ENCODE measurements at places on chromosomes 1 and 21.

DNA sequence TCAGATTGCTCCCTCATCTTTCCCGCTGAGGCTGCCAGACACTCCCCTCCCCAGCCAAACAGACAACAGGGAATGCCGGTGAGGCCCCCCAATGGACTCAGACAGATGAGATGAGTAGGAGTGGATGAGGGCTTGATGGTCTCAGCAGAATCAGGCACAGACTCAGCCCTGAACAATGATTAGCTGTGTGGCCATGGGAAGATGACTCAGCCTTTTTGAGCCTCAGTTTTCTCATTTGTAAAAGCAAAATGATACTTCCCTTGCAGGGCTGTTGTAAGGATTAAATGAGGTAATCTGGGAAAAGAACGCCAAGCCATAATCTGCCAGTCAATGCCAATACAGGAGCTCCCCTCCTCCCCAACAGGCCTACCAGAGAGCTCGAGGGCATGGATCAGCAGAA, 12.4 kb downstream of the C1orf198 start:
- no peak for DNase-seq
- no peak overlapping the region for H3K4me3 ChIP-seq
- H3K4me1 ChIP-seq = no peaks in the 10 kb centered on the region
- peaks cover 16% of the 10 kb centered on the region for H3K36me3 ChIP-seq

- no peaks in the 10 kb centered on the region for H3K36me3 ChIP-seq
- no peak overlapping the region for H3K4me3 ChIP-seq
- no peaks in the 10 kb centered on the region for H3K4me1 ChIP-seq
- no peak for DNase-seq
- no peak overlapping the region for H3K27ac ChIP-seq
Measured at GRCh38 chr21:16370186-16370585, 640.4 kb downstream of the USP25 start.

GRCh38 chr1:210132582-210132981, 100.0 kb upstream of the SERTAD4 start:
- H3K36me3 ChIP-seq = no peaks in the 10 kb centered on the region
- peaks cover 4% of the 10 kb centered on the region for H3K4me1 ChIP-seq
- H3K4me3 ChIP-seq = no peak overlapping the region
- H3K27me3 ChIP-seq = no peaks in the 10 kb centered on the region

GRCh38 chr1:203932556-203932955, 71.2 kb downstream of the SNRPE start:
- H3K27me3 ChIP-seq = peaks cover 21% of the 10 kb centered on the region
- H3K36me3 ChIP-seq = no peaks in the 10 kb centered on the region
- H3K4me1 ChIP-seq = peaks cover 2% of the 10 kb centered on the region

DNA sequence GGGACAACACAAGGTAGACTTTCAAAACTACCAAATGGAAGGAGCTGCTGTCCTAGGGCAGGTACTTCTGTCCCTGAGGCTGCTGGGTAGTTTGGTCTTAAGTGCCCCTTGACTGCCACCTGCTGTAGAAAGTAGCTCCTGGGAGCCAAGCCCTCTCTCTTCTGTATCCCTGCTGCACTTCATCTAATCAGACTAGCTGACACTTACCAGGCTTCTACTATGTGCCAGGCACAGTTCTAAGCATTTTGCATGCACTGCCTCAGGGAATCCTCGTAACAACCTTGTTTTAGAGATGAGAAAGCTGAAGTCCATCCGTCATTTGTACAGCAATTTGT, 15.9 kb upstream of the SRSF4 start:
- peaks cover 10% of the 10 kb centered on the region for H3K4me1 ChIP-seq
- H3K27me3 ChIP-seq = no peaks in the 10 kb centered on the region
- H3K27ac ChIP-seq = no peak overlapping the region
- DNase-seq = no peak
- H3K36me3 ChIP-seq = peaks cover 88% of the 10 kb centered on the region

DNA sequence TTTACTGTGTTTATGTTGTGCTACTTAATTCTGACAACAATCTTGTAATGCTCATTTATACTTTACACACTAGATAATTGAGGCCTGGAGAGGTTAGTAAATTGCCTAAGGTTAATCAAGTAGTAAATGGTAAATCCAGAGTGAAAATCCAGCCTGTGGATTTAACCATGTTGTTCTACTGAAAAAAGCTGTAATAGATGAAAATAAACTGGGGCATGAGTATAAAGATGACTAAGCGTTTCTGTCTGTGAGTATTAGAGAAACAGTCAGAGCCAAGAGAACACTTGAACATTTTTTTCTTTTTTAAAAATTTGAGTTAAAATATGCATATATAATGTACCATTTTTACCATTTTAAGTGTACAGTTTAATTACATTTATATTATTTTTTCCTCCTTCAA, 47.9 kb upstream of the LEPR start:
- no peaks in the 10 kb centered on the region for H3K4me1 ChIP-seq
- H3K4me3 ChIP-seq = no peak overlapping the region
- no peaks in the 10 kb centered on the region for H3K36me3 ChIP-seq

GRCh38 chr1:67372136-67372535, 58.1 kb downstream of the SERBP1 start:
- no peaks in the 10 kb centered on the region for H3K27me3 ChIP-seq
- no peak overlapping the region for H3K27ac ChIP-seq
- H3K4me3 ChIP-seq = no peak overlapping the region
- H3K4me1 ChIP-seq = peaks cover 4% of the 10 kb centered on the region
- H3K36me3 ChIP-seq = peaks cover 92% of the 10 kb centered on the region

- H3K4me3 ChIP-seq = no peak overlapping the region
- H3K36me3 ChIP-seq = no peaks in the 10 kb centered on the region
- H3K27ac ChIP-seq = no peak overlapping the region
- no peaks in the 10 kb centered on the region for H3K4me1 ChIP-seq
- no peaks in the 10 kb centered on the region for H3K27me3 ChIP-seq
Measured at GRCh38 chr1:82449506-82450057, 648.8 kb downstream of the ADGRL2 start.

DNA sequence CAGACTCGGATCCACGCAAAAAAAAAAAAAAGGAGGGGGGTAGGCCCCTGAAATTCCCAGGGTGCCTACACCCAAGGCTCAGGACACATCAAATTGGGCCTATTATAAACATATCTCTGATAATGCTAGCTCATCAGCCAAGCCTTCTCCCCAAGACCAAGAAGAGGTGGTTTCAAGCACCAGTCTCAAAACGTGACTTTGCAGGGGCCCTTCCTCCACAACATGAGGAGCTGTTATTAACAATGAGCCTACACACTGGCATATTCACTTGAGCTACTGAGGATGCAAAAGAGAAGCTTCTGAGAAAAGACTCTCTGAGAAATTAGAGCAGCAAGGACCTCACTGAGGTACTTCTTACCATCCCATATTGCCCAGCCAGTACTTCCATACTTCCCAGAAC, 32.7 kb downstream of the ERI3 start:
- DNase-seq = no peak
- H3K4me3 ChIP-seq = no peak overlapping the region
- peaks cover 3% of the 10 kb centered on the region for H3K4me1 ChIP-seq
- peaks cover 59% of the 10 kb centered on the region for H3K36me3 ChIP-seq
- no peak overlapping the region for H3K27ac ChIP-seq
- H3K27me3 ChIP-seq = no peaks in the 10 kb centered on the region

- no peak overlapping the region for H3K4me3 ChIP-seq
- DNase-seq = no peak
- H3K36me3 ChIP-seq = peaks cover 84% of the 10 kb centered on the region
- peaks cover 55% of the 10 kb centered on the region for H3K4me1 ChIP-seq
- peak overlapping the region; percentile 44 for H3K27ac ChIP-seq
Measured at GRCh38 chr1:32276032-32276782, 15.7 kb upstream of the HDAC1 start.

GRCh38 chr1:183281553-183282091, 95.6 kb downstream of the LAMC2 start:
- H3K4me3 ChIP-seq = no peak overlapping the region
- DNase-seq = peak; percentile 83
- no peaks in the 10 kb centered on the region for H3K4me1 ChIP-seq
- H3K27ac ChIP-seq = no peak overlapping the region
- no peaks in the 10 kb centered on the region for H3K27me3 ChIP-seq

- no peak overlapping the region for H3K4me3 ChIP-seq
- H3K36me3 ChIP-seq = no peaks in the 10 kb centered on the region
- H3K27me3 ChIP-seq = no peaks in the 10 kb centered on the region
- peaks cover 25% of the 10 kb centered on the region for H3K4me1 ChIP-seq
Measured at GRCh38 chr1:236151739-236152424, 9.5 kb downstream of the GPR137B start.

DNA sequence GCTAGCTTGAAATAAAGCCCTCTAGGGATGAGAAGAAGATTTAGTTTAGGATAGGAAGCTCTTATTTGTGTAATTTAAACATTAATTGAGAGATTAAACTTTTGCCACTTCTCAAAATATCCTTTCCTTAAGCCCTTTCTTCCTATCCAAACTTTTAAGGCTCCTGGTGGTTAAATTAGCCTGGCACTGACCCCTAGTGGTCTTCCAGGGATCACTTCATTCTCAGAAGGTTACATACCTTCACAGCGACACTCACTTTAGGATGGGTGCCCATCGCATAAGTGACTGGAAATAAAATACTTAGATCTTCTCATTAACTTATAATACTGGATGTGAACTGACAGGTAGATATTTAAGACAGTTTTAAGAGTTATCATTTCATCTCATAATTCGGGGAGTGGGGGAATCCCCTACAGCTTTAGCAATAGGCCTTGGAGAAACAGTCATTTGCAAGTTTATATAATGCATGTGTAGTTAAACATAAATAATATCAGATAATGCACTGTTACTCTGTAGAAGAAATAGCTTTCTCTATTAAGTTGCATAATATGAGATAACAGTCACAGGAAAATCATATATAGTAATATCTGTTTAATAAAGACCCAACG, 7.4 kb downstream of the LHX9 start:
- H3K27me3 ChIP-seq = peaks cover 76% of the 10 kb centered on the region
- H3K36me3 ChIP-seq = no peaks in the 10 kb centered on the region
- H3K27ac ChIP-seq = no peak overlapping the region
- no peak overlapping the region for H3K4me3 ChIP-seq

GRCh38 chr1:47487850-47488450, 50.1 kb downstream of the FOXD2 start:
- H3K4me3 ChIP-seq = no peak overlapping the region
- H3K4me1 ChIP-seq = no peaks in the 10 kb centered on the region
- peaks cover 17% of the 10 kb centered on the region for H3K27me3 ChIP-seq
- H3K27ac ChIP-seq = no peak overlapping the region
- H3K36me3 ChIP-seq = no peaks in the 10 kb centered on the region

- H3K4me1 ChIP-seq = no peaks in the 10 kb centered on the region
- H3K27ac ChIP-seq = peak overlapping the region; percentile 37
- no peaks in the 10 kb centered on the region for H3K27me3 ChIP-seq
- H3K4me3 ChIP-seq = no peak overlapping the region
Measured at GRCh38 chr21:46265736-46266525, 19.5 kb downstream of the MCM3AP start.

GRCh38 chr1:192808163-192808517, 699 bp upstream of the RGS2 start:
- H3K27ac ChIP-seq = peak overlapping the region; percentile 95
- H3K4me1 ChIP-seq = peaks cover 47% of the 10 kb centered on the region
- peak overlapping the region; percentile 90 for H3K4me3 ChIP-seq

GRCh38 chr21:41739936-41740335, 26.9 kb downstream of the RIPK4 start:
- H3K27ac ChIP-seq = no peak overlapping the region
- H3K4me3 ChIP-seq = no peak overlapping the region

- peak overlapping the region; percentile 73 for H3K4me3 ChIP-seq
- H3K27ac ChIP-seq = peak overlapping the region; percentile 75
- H3K27me3 ChIP-seq = no peaks in the 10 kb centered on the region
- peak; percentile 70 for DNase-seq
Measured at GRCh38 chr21:43916691-43917514, 51.9 kb downstream of the AGPAT3 start.

GRCh38 chr1:42328047-42328625, 6.9 kb downstream of the FOXJ3 start:
- no peak overlapping the region for H3K4me3 ChIP-seq
- H3K27me3 ChIP-seq = no peaks in the 10 kb centered on the region
- peaks cover 83% of the 10 kb centered on the region for H3K4me1 ChIP-seq
- no peak for DNase-seq
- no peak overlapping the region for H3K27ac ChIP-seq

DNA sequence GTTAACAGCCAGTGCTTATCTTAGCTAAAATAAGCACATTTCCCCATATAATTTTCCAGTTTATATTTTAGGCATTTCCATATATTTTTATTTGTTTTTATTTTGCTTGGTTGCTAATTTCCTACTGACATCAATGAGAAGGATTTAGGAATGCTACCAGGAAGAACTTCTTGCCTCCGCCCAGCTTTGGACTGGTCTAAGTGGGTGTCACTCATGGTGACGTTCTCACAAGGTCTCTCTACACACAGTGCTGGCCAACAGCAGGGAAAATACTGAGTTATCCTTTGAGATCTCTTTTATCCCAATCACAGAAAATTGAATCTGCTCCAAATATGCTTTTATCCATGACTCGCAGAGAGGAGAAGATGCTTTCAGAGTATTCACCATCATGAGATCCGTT, 13.2 kb downstream of the MX1 start:
- peak overlapping the region; percentile 7 for H3K27ac ChIP-seq
- H3K4me1 ChIP-seq = peaks cover 5% of the 10 kb centered on the region
- no peaks in the 10 kb centered on the region for H3K27me3 ChIP-seq
- H3K4me3 ChIP-seq = no peak overlapping the region
- H3K36me3 ChIP-seq = peaks cover 94% of the 10 kb centered on the region
- no peak for DNase-seq

DNA sequence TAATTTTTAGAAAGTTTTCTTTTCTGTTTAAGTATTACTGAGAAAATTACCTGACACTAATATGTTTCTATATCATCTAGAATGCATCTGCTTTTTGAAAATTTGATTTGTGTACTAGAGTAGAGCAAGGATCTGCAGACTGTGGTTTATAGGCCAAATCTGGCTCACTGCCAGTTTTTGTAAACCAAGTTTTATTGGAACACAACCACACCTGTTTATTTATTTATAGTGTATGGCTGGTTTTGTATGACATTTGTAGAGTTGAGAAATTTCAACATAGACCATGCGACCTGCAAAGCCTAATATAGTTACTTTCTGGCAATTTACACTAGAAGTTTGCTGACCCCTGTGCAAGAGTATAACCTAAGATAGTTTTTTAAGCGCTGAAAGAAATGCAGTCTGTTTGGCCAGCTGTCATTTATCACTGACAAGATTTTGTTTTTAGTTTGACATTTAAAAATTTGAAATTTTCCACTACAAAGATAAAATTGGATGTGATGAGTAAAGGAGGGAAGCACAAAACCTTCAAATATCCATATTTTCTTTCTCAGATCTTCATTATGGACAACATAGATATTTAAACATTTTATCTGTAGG, 36.1 kb upstream of the CACYBP start:
- H3K4me1 ChIP-seq = peaks cover 51% of the 10 kb centered on the region
- no peak for DNase-seq
- no peaks in the 10 kb centered on the region for H3K36me3 ChIP-seq
- no peak overlapping the region for H3K4me3 ChIP-seq
- H3K27me3 ChIP-seq = no peaks in the 10 kb centered on the region
